Neural progenitor cell (in vitro differentiated cells): ENCODE measurements at places on chromosomes 7 and 10. TPM values are rescaled to one million over a fixed set of nuclear protein-coding genes. Genes with fewer than 3 reads are reported as not detected.

The AKR1C1 gene
- total RNA-seq = 2.9 and 3.7 TPM in 2 replicates

The NUTM2D gene
- total RNA-seq = 3.4 and 4.1 TPM in 2 replicates

The ATOH7 gene
- 0.93 TPM in 1 of 2 replicates, not detected in the other for total RNA-seq

The TCAF2 gene
- total RNA-seq = 0.03 and 0.22 TPM in 2 replicates

The NUTM2E gene
- total RNA-seq = 0.07 and 0.09 TPM in 2 replicates

The GRM8 gene
- total RNA-seq = 0.62 and 1.6 TPM in 2 replicates

The ZFAND2A gene
- total RNA-seq = 9.0 and 13.3 TPM in 2 replicates

The DPP6 gene
- total RNA-seq = 0.39 and 0.90 TPM in 2 replicates

The CASD1 gene
- total RNA-seq = 55.4 and 93.5 TPM in 2 replicates

The CALN1 gene
- total RNA-seq = 1.9 and 3.1 TPM in 2 replicates

The CDK1 gene
- total RNA-seq = 291 and 421 TPM in 2 replicates

The WIPF3 gene
- total RNA-seq = 5.2 and 5.5 TPM in 2 replicates

The DPYSL4 gene
- total RNA-seq = 17.7 and 28.1 TPM in 2 replicates

The SLC18A3 gene
- total RNA-seq = not detected in 2 replicates

The SLC26A5 gene
- total RNA-seq = not detected in 2 replicates

GRCh38 chr10:31782701-31783100, 145.9 kb downstream of the ARHGAP12 start:
- DNase-seq = no peak

DNA sequence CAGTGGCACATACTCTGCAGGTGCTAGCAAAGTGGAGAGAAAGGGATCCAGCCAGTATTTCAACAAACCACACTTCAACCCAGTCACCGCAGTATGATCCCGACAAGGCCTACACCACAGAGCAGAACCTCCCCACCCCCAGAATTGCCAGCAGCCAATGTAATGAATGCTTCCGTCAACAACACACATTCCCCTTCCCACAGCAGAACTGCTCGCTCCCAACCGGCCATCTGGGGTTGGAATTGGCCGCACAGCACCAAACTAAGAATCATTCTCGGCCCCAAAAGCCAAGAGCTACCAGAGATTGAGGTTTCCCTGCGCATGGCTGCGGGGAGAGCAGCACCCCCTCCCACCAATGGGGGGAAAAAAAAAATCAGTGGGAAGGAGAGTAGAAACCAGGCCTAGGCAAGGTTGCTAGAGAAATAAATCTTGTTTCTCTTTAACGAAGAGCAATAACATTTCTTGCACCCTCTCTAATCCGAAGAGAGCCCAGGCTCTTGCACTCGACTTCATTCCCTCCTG, 1.1 kb downstream of the WASL start:
- peak; percentile 75 for DNase-seq

GRCh38 chr10:126533644-126534043, 136.8 kb downstream of the C10orf90 start:
- no peak for DNase-seq

DNA sequence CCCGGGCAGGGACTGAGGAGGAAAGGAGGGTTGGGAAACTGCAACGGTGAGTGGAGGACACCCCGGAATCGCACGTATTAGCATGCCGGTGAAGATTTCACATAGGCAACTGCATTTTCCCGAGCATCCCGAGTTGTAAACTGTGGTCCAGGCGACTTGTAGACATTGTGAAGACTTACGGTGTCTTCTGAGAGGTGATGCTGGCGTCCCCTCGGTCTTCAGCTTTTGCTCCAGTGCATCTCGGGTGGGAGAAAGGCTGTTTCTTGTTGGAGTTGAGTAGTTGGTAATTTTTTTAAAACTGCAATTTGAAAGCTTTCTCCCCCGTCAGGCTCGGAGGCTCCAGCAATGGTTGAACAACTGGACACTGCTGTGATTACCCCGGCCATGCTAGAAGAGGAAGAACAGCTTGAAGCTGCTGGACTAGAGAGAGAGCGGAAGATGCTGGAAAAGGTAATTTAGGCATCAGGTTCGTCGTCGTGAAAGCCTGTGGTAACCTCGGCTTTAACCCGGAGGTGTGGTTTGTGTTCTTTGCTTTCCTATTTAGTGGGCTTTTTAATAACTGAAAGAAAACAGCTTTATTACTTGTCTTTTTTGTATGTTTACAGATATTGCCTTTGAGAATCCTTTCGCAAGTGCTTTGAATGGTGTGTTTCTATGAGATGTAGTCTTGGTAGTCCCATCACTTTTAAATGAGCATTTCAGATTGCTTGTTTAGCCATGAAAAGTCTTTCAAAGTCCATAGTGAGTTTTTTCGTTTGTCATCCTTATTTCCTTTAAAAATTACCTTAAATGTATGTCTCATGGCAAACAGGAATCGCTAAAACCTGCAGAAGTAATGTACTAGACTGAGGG, 687 bp downstream of the HELLS start:
- DNase-seq = peak; percentile 16

GRCh38 chr7:45656431-45656830, 82.3 kb downstream of the ADCY1 start:
- no peak for DNase-seq

DNA sequence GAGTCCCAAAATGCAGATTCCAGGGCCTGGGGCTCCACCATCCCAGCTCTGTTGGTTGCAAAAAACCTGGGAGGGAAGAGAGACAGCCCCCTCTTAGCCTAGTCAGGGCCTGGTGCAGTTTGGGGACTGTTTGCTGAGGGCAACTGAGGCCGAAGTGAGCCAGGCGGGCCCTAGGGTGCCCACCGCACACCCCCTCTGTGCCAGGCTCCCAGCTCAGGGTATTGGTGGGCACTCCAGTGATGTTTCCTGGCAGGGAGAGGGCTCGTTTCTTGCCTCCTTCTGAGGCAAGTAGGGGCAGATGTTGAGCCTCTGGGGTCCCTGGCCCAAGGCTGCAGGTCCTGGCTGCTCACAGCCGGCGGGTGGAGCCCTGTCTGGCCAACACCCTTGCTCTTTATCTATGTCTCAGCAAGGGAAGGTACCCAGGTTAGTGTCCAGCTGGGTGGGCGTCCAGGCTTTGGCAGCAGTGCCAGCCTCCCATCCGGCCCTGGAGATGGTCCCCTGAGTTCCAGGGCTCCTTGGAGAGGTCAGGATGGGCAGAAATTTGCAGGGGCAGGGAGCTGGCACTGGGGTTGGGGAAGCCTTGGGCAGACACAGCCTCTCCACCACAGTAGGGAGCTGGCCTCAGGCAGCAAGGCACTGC, 37.8 kb downstream of the KCTD7 start:
- no peak for DNase-seq

- peak; percentile 4 for DNase-seq
Measured at GRCh38 chr7:12494687-12495024, 75.9 kb upstream of the SCIN start.

DNA sequence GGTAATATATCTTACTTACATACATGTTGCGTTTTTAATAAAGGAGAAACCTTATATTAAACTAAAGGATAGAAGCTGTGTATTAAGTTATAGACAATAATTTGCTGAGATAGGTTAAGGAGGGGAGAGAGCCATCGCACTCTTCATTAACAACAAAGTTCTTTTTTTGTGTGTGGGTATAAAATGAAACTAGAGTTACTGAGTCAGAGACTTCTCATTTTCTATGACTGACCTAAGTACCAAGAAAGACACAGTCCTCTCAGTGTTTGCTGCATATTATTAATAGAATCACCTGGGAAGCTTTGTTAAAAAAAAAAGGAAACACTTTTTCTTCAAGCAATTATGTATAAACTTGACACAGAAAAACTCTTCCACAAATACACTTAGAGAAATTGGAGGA, 31.4 kb downstream of the FEZF1 start:
- no peak for DNase-seq

DNA sequence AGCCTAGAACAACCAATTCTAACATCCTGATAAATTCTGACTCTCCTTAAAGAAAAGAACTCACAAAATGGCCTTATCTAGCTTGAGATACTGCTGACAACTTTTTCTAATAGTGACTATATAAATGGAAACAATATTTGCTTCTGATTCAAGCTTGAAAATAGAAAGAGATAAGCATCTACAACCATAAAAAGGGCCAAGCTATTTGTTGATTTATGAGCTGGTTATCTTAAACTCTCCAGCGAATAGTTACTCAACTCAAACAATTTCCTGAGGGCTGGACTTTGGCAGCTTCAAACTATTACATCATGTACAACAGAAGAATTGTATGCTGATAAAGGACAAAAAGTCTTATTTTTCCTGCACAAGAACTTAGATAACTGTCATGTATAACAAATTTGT, 4.6 kb downstream of the USP54 start:
- DNase-seq = no peak

- DNase-seq = no peak
Measured at GRCh38 chr7:18505870-18506460, 10.4 kb downstream of the HDAC9 start.

DNA sequence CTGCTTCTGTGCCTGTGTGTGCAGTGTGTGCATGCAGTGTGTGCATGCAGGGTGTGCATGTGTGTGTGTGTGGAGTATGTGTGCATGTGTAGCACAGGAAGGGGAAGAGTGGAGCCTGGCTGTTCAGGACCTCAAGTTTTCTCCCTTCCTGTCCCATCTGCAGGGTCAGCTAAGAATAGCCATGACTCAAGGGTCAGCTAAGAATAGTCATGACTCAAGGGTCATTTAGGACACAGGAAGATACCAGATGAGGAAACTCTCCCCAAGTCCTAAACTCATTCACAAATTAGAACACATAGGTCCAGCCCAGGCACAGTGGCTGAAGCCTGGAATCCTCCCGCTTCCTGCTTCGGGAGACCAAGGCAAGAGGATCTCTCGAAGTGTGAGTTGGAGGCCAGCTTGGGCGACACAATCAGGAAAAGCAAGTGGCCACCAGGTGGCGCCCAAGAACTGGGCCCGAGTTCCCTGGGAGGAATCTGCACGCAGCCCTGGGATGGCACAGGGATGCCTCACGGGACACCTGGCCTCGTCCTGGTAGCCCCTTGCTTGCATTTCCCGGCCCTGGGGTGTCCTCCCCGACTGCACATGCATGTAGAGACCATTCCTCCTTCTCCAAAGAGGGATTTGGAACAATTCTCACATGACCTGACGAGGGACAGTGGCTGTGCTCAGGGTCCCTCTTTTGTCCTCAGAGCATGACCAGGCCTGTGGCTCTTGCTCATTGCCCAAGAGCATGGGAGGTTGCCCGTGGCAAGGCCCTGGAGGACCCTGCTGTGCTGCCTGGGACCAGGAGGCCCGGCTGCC, 21.4 kb upstream of the VOPP1 start:
- peak; percentile 73 for DNase-seq

GRCh38 chr7:12643001-12643643, 44.3 kb upstream of the ARL4A start:
- no peak for DNase-seq

DNA sequence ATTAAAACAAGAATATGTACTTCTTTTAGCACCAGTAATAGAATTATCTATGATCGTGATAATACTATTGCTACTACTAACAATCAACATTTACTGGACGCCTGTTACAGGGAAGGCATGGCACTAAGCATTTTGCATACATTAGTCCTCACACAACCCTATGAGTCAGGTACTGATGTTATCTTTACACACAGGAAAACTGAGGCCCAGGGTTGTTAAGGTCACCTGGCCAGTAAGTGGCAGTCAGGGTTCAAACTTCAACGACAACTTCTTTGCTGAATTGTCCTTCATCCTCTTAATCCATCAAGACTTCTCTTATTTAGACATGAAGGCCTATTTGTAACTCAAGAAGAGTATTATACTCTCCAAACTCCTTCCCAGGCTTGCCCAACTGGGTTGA, 41.9 kb upstream of the ACSL5 start:
- no peak for DNase-seq

- peak; percentile 49 for DNase-seq
Measured at GRCh38 chr7:74606101-74606908, 51.2 kb upstream of the GTF2I start.

GRCh38 chr10:131872827-131873375, 27.9 kb upstream of the PPP2R2D start:
- DNase-seq = no peak

GRCh38 chr7:131869169-131869844, 312.9 kb upstream of the PODXL start:
- DNase-seq = no peak

- DNase-seq = no peak
Measured at GRCh38 chr7:75694638-75695399, 43.9 kb downstream of the HIP1 start.

GRCh38 chr10:5948208-5948585, 29.1 kb downstream of the IL15RA start:
- no peak for DNase-seq

- no peak for DNase-seq
Measured at GRCh38 chr10:99656199-99657064, 2.9 kb upstream of the ENTPD7 start.

- no peak for DNase-seq
Measured at GRCh38 chr7:114345494-114345893, 69.1 kb upstream of the FOXP2 start.

DNA sequence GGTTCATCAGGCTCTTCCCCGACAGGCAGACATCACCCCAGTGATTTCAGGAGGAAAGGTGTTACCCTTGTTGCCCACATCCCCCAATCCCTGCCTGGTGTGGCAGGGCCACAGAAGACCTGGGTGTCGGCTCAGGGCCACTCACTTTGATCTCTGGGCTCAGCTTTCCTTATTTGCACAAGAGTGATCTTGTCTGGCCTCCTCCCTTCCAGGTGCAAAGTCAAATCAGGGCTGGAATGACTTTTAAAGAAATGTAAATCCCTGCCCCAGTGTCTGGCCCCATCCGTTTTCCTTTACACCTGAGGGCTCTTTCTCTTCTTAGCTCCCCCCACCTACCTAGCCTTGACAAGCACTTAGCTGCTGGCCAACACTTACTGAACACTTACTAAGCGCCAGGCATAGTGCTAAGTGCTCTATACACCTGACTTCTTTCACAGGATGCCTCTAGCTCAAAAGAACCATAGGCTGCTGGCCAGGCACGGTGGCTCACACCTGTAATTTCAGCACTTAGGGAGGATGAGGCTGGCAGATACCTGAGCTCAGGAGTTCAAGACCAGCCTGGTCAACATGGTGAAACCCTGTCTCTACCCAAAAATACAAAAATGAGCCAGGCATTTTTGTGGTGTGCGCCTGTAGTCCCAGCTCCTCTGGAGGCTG, 979 bp upstream of the NODAL start:
- DNase-seq = no peak

GRCh38 chr7:87530126-87530525, 54.6 kb upstream of the ABCB4 start:
- DNase-seq = no peak

DNA sequence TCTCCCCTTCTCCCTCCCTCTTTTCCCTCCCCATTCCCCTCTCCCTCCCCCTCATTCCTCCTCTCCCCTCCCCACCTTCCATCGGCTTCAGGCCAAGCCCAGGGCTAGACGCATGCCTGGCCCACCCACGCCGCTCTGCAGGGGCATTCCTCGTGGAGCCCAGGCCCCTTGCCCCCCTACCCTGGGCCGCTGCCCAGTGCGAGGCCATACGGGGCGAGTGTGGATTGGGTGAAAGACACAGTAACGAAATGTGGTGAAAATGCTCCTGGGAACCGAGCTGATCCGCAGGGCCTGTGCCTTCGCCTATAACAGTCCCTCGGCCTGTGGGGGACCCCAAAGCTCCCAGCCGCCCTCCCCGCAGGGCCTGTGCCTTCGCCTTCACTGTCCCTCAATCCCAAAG, 28.3 kb downstream of the ADGRA1 start:
- DNase-seq = no peak

GRCh38 chr7:22193450-22193983, 163.4 kb downstream of the RAPGEF5 start:
- peak; percentile 88 for DNase-seq
